Activated CD4-positive, alpha-beta T cell treated with anti-CD3 and anti-CD28 coated beads for 36 hours (primary cell): ENCODE measurements at places on chromosomes 11 and 22. TPM values are rescaled to one million over a fixed set of nuclear protein-coding genes. Genes with fewer than 3 reads are reported as not detected.
A peak's percentile ranks its signal among the peaks of the same experiment; 100 is the strongest.

- no peak for DNase-seq
- no peaks in the 10 kb centered on the region for H3K27me3 ChIP-seq
- no peak overlapping the region for H3K27ac ChIP-seq
- peaks cover 4% of the 10 kb centered on the region for H3K36me3 ChIP-seq
These were observed 108.2 kb downstream of the PAX6 start for GRCh38 chr11:31702966-31703365.

- H3K4me3 ChIP-seq = peak overlapping the region; percentile 85
- peak; percentile 61 for DNase-seq
- peak overlapping the region; percentile 96 for H3K27ac ChIP-seq
- H3K4me1 ChIP-seq = peaks cover 49% of the 10 kb centered on the region
- peaks cover 22% of the 10 kb centered on the region for H3K36me3 ChIP-seq
- H3K27me3 ChIP-seq = no peaks in the 10 kb centered on the region
These were observed 53.6 kb downstream of the GRAMD4 start for GRCh38 chr22:46673662-46674236.

OR5M11 gene
- not detected for total RNA-seq

- no peaks in the 10 kb centered on the region for H3K27me3 ChIP-seq
- H3K27ac ChIP-seq = peak within 1 kb of the TSS; percentile 100
- peaks cover 34% of the 10 kb centered on the region for H3K4me1 ChIP-seq
- peak; percentile 86 for DNase-seq
These were observed at the start of gene RNF214 for GRCh38 chr11:117232092-117232878. TSS of gene RNF214 (plus strand) at chr11:117232671. CDS start at chr11:117234273, 1,602 bp downstream.

DNA sequence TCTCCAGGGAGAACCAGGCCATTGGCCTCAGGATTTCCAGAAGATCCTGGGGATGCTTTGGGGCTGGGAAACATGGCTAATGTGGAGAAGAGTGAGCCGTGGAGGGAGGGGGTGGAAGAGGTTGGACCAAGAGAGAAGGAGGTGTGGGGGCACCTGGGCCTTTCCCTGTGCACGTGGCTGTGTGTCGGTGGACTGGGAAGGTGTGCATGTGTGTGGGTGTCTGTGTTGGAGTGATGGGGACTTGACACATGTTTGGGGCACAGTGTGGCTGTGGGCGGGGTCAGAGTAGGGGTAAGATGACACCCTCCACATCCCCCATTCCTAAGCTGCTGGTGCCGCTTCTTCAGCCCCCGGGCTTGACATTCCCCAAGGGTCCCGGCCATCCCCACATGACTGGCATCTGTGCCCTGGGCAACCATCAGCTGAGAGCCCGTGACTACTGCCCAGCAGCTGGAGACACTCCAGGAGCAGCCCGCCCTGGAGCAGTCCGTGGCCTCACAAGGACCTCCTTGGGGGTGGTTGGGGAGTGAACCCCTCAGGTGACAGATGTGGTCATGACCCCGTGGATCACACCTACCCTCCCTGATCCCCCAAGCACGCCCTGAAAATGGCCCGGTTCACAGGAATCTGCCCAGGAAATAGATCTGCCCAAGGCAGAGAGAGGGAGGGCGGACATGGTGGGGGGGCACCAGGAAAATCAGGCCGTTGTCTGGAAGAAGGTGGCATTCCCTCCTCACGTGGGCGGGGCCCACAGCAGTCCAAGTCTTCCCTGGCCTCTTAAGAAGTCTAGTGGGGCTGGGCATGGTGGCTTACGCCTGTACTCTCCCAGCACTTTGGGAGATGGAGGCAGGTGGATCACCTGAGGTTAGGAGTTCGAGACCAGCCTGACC, 34.8 kb upstream of the SOX10 start:
- no peak overlapping the region for H3K4me3 ChIP-seq
- H3K27ac ChIP-seq = no peak overlapping the region
- no peaks in the 10 kb centered on the region for H3K36me3 ChIP-seq

- H3K27me3 ChIP-seq = peaks cover 6% of the 10 kb centered on the region
- no peak for DNase-seq
- H3K4me1 ChIP-seq = no peaks in the 10 kb centered on the region
- H3K36me3 ChIP-seq = no peaks in the 10 kb centered on the region
These were observed 2.7 kb downstream of the HBG1 start for GRCh38 chr11:5246772-5247471.

SLC2A11 gene
- 7.7 TPM for total RNA-seq

GRCh38 chr11:61954851-61955421, 4.8 kb downstream of the BEST1 start:
- H3K4me3 ChIP-seq = no peak overlapping the region
- no peaks in the 10 kb centered on the region for H3K36me3 ChIP-seq
- no peak overlapping the region for H3K27ac ChIP-seq

- H3K27ac ChIP-seq = no peak overlapping the region
- DNase-seq = no peak
- H3K4me3 ChIP-seq = no peak overlapping the region
These were observed 11.6 kb downstream of the SCGB1A1 start for GRCh38 chr11:62430425-62430824.

DNA sequence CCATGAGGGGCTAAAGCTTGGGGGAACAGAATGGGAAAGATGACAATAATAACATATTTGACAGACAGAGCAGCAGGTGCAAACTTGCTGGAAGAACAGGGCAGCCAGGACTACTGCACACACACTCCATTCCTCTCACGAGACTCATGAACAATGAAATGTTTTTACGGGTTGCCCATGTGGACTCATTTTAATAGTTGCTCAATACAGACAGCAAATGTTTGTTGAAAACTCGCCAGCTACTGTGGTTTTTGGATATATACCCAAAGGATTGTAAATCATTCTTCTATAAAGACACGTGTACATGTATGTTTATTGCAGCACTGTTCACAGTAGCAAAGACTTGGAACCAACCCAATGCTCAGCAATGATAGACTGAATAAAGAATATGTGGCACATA, 10.3 kb downstream of the SYT13 start:
- no peak overlapping the region for H3K4me3 ChIP-seq
- H3K27ac ChIP-seq = no peak overlapping the region
- peaks cover 29% of the 10 kb centered on the region for H3K27me3 ChIP-seq
- DNase-seq = no peak

GRCh38 chr11:131642756-131643531, 272.5 kb downstream of the NTM start:
- no peaks in the 10 kb centered on the region for H3K4me1 ChIP-seq
- H3K27me3 ChIP-seq = no peaks in the 10 kb centered on the region

GRCh38 chr11:110525883-110526282, 96.1 kb downstream of the FDX1 start:
- no peaks in the 10 kb centered on the region for H3K36me3 ChIP-seq
- no peak for DNase-seq
- peaks cover 2% of the 10 kb centered on the region for H3K27me3 ChIP-seq
- no peak overlapping the region for H3K4me3 ChIP-seq
- H3K27ac ChIP-seq = no peak overlapping the region

DNA sequence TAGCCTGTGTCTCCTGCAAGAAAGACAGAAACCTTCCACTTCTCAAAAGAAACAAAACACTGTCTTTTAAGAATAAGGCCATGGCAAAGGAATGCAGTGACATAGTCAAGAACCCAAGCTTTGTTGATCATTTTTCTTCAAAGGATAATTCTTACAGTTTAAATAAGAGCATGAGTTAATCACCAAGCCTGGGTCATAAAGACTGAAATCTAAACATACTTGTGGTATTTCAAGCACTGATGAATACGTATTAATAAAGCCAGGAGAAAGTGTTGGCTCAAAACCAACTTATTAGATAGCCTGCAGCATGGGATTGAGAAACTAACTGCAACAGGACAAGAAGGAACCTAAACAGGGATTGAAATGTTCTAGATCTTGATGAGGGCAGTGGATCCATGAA, 143.3 kb upstream of the MTNR1B start:
- H3K4me3 ChIP-seq = no peak overlapping the region
- H3K36me3 ChIP-seq = no peaks in the 10 kb centered on the region
- H3K4me1 ChIP-seq = no peaks in the 10 kb centered on the region
- no peak for DNase-seq
- H3K27me3 ChIP-seq = no peaks in the 10 kb centered on the region

GRCh38 chr11:19536131-19536530, 176.5 kb upstream of the NAV2 start:
- H3K36me3 ChIP-seq = no peaks in the 10 kb centered on the region
- DNase-seq = no peak
- no peaks in the 10 kb centered on the region for H3K4me1 ChIP-seq
- H3K27ac ChIP-seq = no peak overlapping the region
- no peak overlapping the region for H3K4me3 ChIP-seq

SLC22A9 gene
- not detected for total RNA-seq

GLYAT gene
- total RNA-seq = not detected

- no peak overlapping the region for H3K4me3 ChIP-seq
- no peak overlapping the region for H3K27ac ChIP-seq
- H3K36me3 ChIP-seq = no peaks in the 10 kb centered on the region
- H3K4me1 ChIP-seq = no peaks in the 10 kb centered on the region
These were observed 63.1 kb downstream of the ARHGEF12 start for GRCh38 chr11:120399307-120399706.

GRCh38 chr11:1852877-1853276, at the start of gene LSP1:
TSS of gene LSP1 (plus strand) at chr11:1853084. CDS start at chr11:1853145, 61 bp downstream.
- peak within 1 kb of the TSS; percentile 98 for H3K27ac ChIP-seq
- DNase-seq = peak; percentile 93
- peaks cover 7% of the 10 kb centered on the region for H3K36me3 ChIP-seq
- H3K4me1 ChIP-seq = peaks cover 66% of the 10 kb centered on the region
- H3K27me3 ChIP-seq = no peaks in the 10 kb centered on the region
- peak within 1 kb of the TSS; percentile 97 for H3K4me3 ChIP-seq

GRCh38 chr11:8686325-8686724, 3.7 kb downstream of the RPL27A start:
- H3K4me3 ChIP-seq = peak overlapping the region; percentile 12
- H3K4me1 ChIP-seq = peaks cover 63% of the 10 kb centered on the region
- no peaks in the 10 kb centered on the region for H3K27me3 ChIP-seq
- no peak for DNase-seq

MEI1 gene
- 36.8 TPM for total RNA-seq

NAP1L4 gene
- total RNA-seq = 241 TPM

DNA sequence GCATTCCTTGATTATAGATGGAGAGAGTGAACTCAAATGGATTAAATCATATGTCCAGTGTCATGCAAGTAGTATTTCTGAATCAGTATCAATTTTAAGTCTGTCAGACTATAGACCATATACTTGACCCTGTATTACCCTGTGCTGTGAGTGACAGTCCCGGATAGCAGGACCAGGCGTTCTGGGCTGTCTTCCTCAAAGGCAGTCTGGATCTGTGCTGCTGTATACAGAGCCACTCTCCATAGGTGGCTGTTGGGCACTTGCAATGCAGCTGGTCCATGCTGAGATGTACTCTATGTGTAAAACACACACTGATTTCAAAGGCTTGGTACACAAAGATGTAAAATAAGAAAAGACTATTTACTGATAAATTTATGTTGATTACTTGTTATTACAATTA, 294.3 kb downstream of the OPCML start:
- no peaks in the 10 kb centered on the region for H3K4me1 ChIP-seq
- H3K27me3 ChIP-seq = peaks cover 6% of the 10 kb centered on the region
- DNase-seq = no peak
- H3K36me3 ChIP-seq = no peaks in the 10 kb centered on the region
- no peak overlapping the region for H3K27ac ChIP-seq

- H3K36me3 ChIP-seq = no peaks in the 10 kb centered on the region
- H3K27ac ChIP-seq = peak overlapping the region; percentile 91
- peaks cover 2% of the 10 kb centered on the region for H3K27me3 ChIP-seq
These were observed 28.4 kb downstream of the WEE1 start for GRCh38 chr11:9601876-9602199.

GRCh38 chr11:123302751-123303195, 107.7 kb upstream of the CLMP start:
- DNase-seq = peak; percentile 62
- peaks cover 46% of the 10 kb centered on the region for H3K4me1 ChIP-seq
- peak overlapping the region; percentile 70 for H3K4me3 ChIP-seq
- peak overlapping the region; percentile 90 for H3K27ac ChIP-seq
- no peaks in the 10 kb centered on the region for H3K27me3 ChIP-seq
- H3K36me3 ChIP-seq = no peaks in the 10 kb centered on the region

- H3K36me3 ChIP-seq = no peaks in the 10 kb centered on the region
- no peaks in the 10 kb centered on the region for H3K4me1 ChIP-seq
- H3K27ac ChIP-seq = no peak overlapping the region
- H3K27me3 ChIP-seq = peaks cover under 1% of the 10 kb centered on the region
- DNase-seq = no peak
- H3K4me3 ChIP-seq = no peak overlapping the region
These were observed 109.1 kb upstream of the LMO1 start for GRCh38 chr11:8372641-8373381.

- H3K4me3 ChIP-seq = peak overlapping the region; percentile 42
- peaks cover 47% of the 10 kb centered on the region for H3K4me1 ChIP-seq
- peaks cover 27% of the 10 kb centered on the region for H3K36me3 ChIP-seq
- peak overlapping the region; percentile 55 for H3K27ac ChIP-seq
These were observed 6.5 kb downstream of the PIM3 start for GRCh38 chr22:49966774-49967705.

ZNF280A gene
- total RNA-seq = not detected

- H3K36me3 ChIP-seq = peaks cover 4% of the 10 kb centered on the region
- DNase-seq = peak; percentile 80
- H3K4me1 ChIP-seq = peaks cover 87% of the 10 kb centered on the region
- peak overlapping the region; percentile 93 for H3K27ac ChIP-seq
- peak overlapping the region; percentile 78 for H3K4me3 ChIP-seq
These were observed 116.2 kb downstream of the KIAA1671 start for GRCh38 chr22:25068707-25069106.

- H3K4me1 ChIP-seq = no peaks in the 10 kb centered on the region
- no peak for DNase-seq
- no peak overlapping the region for H3K4me3 ChIP-seq
- H3K27ac ChIP-seq = no peak overlapping the region
These were observed 228.1 kb downstream of the TENM4 start for GRCh38 chr11:79212741-79213190.

DNA sequence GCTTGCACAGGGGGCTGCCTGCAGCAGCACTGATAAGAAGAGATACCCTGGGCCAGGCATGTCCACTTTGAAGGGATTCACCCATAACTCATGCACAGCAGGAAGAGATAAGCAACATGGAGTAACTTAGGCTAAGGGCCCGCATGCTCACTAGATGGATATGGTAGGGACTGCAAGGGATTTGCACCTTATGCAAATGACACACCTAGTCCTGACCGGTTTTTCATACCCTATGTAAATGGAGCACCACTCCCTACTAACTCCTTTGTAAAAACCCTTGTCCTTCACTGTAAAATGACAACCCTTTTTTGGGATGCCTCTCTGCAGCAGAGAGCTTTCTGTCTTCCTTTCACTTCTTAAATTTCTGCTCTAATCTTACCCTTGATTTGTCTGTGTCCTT, 658.9 kb upstream of the CCDC179 start:
- H3K36me3 ChIP-seq = no peaks in the 10 kb centered on the region
- no peak overlapping the region for H3K4me3 ChIP-seq
- H3K27ac ChIP-seq = no peak overlapping the region
- no peak for DNase-seq

SCUBE1 gene
- not detected for total RNA-seq

- DNase-seq = peak; percentile 85
- peaks cover 19% of the 10 kb centered on the region for H3K27me3 ChIP-seq
- H3K4me1 ChIP-seq = peaks cover 5% of the 10 kb centered on the region
- H3K36me3 ChIP-seq = no peaks in the 10 kb centered on the region
- H3K27ac ChIP-seq = no peak overlapping the region
These were observed 58.5 kb downstream of the IGLL1 start for GRCh38 chr22:23521441-23522113.

GRCh38 chr11:62958547-62959421, 26.0 kb downstream of the SLC22A6 start:
- no peak overlapping the region for H3K4me3 ChIP-seq
- H3K4me1 ChIP-seq = no peaks in the 10 kb centered on the region
- no peaks in the 10 kb centered on the region for H3K36me3 ChIP-seq
- H3K27me3 ChIP-seq = peaks cover 10% of the 10 kb centered on the region
- no peak for DNase-seq

GRCh38 chr11:121535129-121535796, 82.5 kb upstream of the SORL1-AS1 start:
- H3K27ac ChIP-seq = peak overlapping the region; percentile 15
- DNase-seq = no peak
- H3K4me1 ChIP-seq = peaks cover 56% of the 10 kb centered on the region
- H3K36me3 ChIP-seq = peaks cover 45% of the 10 kb centered on the region
- H3K27me3 ChIP-seq = no peaks in the 10 kb centered on the region
